AML-193 (cell line): ENCODE measurements at places on chromosomes 4 and X.

GRCh38 chr4:167616476-167616875, 382.2 kb upstream of the SPOCK3 start:
- no peak for DNase-seq

- DNase-seq = no peak
Measured at GRCh38 chr4:109708990-109709389, 5.7 kb upstream of the CASP6 start.

DNA sequence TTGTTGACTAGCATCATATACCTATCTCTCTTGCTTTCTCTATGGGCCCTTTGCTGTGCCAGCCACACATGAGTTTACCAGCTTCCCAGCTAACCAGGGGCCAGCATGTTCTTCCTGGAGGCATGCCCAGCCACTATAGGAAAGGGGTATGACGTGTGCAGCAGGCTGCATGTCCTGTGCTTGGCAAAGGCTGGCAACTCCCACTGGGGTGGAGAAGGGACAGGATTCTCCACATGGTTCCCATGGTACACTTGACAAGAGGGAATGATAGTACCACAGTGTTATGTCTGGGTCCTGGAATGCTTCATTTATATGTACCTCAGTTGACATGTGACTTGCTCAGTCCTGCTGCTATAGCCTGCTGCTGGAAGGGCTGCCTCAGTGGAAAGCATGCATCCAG, 78.8 kb downstream of the TMEM164 start:
- DNase-seq = no peak

GRCh38 chr4:6548201-6548881, 26.6 kb upstream of the MAN2B2 start:
- peak; percentile 13 for DNase-seq

- no peak for DNase-seq
Measured at GRCh38 chrX:44675362-44676024, 132.8 kb upstream of the FUNDC1 start.

GRCh38 chrX:40729598-40730584, 5.5 kb downstream of the MED14 start:
- DNase-seq = no peak

DNA sequence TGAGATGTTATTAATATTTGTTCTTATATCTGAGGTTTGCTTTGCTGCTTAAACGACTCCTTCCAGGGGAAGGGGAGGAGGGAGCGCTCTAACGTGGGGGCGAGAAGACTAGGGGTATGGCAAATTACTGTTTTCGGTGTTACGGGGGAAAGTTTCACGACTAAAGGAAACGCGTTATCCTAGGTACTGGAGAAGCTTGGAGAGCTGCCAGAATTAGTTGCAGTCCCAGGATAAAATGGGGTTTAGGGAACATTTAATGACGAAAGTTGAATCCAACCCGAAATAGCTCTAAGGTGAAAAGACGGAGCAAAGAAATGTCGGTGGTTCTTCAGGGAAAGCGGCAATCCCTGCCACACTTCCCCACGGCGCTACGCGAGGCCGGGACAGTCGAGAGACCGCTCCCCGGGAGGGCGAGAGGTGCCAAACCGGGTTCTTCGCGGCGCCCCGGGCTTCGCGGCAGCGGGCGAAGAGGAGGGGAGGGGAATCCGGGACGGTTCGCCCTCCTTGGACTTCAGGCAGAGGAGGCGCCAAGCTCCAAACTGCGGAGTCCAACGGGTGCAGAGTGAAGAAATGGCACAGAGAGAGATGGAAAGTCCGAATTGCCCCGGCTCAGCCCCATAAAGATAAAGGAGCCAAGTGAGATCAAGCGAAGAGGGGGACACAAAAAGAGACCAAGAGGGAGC, 724 bp downstream of the THOC2 start:
- no peak for DNase-seq

- DNase-seq = no peak
Measured at GRCh38 chr4:8129785-8130184, 28.8 kb downstream of the ABLIM2 start.

DNA sequence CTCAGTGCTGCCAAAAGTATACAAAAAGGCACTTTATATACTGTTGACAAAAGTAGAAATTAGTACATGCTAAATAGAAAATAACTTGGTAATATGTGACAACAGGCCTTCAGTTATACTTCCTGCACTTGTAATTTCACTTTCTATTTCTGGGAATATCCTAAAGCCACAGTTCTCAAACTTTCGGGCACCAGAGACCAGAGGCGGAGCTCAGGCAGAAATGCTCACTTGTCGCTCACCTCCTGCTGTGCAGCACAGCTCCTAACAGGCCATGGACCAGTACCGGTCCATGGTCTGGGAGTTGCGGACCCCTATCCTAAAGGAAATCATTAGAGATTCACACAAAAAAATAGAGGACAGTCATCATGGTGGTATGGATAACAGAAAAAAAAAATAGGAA, 25.7 kb downstream of the ACSL4 start:
- no peak for DNase-seq

DNA sequence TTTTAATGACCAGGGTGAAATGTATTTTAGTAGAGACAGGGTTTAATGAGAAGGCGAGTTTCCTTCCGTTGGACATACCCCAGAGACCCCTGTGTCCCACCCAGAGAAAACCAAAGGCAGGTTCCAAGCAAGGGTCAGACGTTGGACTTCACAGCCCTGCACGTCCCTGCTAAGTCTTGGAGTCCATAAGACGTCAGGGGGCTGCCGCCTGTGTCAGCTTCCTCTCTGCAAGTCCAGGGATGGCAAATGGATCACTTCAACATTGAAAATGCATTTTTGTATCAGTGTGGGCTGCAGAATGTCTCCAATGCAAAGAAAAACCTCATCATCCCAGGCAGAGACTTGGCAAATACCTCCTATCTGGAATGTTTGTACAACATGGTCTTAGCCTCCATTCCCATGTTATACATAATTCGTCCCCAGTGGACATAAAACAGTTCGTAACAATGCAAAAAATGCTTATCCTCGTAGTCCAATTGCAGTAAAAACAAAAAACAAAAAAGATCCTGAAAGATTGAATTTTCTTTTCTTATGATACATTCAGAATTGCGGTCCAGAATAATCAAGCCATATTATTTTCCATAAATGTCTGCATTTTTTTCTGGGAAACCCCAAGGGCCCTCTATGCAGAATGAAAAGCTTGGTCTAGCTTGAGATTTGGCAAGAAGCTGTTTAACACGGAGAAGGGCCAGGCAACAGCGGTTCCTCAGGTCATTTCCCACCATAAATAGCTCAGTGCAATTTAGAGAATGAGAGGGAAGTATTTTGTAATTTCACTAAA, 190.9 kb downstream of the SHOX start:
- no peak for DNase-seq

- DNase-seq = no peak
Measured at GRCh38 chr4:152114562-152114961, 353.8 kb upstream of the GATB start.

GRCh38 chr4:153555730-153556434, 89.7 kb downstream of the TMEM131L start:
- DNase-seq = no peak

- no peak for DNase-seq
Measured at GRCh38 chr4:100590325-100590724, 72.5 kb upstream of the EMCN start.

DNA sequence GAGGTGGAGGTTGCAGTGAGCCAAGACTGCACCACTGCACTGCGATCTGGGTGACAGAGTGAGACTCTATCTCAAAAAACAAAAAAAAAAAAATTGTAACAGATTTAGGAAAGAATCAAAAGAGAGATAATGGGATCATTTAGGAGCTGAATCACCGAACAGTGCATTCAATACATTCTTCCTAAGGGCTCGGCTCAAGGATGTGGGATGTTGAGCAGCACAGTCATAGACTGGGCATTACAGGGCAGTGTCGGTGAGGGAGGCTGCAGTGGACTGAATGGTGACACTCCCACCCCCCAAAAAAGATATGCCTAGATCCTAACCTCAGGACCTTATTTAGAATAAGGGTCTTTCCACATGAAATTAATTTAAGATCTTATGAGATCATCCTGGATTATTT, 70.0 kb downstream of the EVC2 start:
- DNase-seq = no peak

GRCh38 chrX:105635794-105636193, 186.5 kb upstream of the NRK start:
- DNase-seq = no peak

- peak; percentile 21 for DNase-seq
Measured at GRCh38 chrX:102155806-102156179, at the start of gene BEX5. BEX5 (minus strand) TSS chrX:102155977; CDS start chrX:102154265, 1,712 bp downstream.

DNA sequence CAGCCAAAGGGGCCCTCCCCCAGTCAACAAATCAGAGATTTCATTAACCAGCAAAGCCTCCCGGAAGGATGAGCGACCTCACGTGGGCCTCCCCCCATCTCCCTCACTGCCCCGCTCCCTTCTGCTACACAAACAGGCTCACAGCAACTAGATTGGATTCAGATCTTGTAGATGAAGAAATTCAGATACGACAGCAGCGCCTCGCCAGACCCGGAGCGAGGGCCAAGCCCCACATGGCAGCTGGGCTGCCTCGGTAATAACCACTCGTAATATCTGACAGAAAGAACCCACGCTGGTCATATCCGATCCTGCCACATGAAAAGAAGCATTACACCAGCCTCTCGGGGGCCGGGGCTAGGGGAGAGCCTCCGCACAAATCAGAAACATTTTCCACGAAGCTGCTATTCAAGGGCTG, 581.3 kb downstream of the BCOR start:
- DNase-seq = no peak

DNA sequence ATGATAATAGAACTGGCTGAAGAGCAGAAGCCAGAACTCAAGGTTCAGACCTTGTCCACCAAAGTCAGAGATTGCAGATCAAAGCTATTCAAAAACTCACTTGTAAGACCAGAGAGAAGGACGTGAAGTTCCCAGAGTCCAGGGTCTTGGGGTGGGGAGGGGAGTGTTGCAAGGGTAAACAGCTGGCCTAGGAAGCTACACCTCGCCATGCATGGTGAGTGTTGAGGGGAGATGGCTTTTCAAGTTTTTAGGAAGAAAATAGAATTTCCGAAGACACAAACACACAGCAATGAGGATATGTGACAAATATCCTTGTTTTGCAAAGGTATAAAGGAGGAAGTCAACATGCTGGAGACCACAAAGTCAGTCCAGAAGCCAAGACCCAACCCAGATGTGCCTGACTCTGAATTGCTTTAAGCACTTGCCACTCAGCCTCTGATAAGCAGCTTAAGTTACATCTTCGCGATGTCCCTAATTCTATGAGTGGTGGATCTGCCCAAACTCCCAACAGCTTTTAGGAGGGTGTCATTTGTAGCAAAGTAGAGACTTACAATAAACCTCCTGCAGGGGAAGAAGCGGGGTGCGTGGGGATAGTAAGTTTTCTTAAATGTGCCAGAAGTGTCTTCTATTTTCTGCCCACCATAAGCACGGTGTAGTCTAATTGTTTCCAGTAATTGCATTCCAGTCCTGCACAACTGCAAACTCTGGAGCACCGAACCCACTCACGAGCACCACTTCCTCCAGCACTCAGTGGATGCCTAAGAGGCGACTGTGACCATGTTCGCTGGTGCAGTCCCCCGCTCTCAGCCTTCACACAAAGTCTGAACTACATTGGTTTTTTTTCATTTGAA, 26.5 kb downstream of the HAND2 start:
- DNase-seq = no peak

GRCh38 chr4:8830611-8831200, 40.9 kb downstream of the HMX1 start:
- no peak for DNase-seq

GRCh38 chr4:167274351-167274750, 40.1 kb upstream of the SPOCK3 start:
- no peak for DNase-seq

DNA sequence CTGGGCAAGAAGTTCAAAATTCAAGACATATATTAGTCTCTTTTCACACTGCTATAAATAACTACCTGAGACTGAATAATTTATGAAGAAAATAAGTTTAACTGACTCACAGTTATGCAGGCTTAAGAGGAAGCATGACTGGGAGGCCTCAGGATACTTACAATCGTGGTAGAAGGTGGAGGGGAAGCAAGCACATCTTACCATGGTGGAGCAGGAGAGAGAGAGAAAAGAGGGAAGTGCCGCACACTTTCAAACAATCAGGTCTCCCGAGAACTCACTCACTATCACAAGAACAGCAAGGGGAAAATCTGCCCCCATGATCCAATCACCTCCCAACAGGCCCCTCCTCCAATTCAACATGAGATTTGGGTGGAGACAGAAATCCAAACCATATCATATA, 273.3 kb upstream of the RASGEF1B start:
- DNase-seq = no peak

DNA sequence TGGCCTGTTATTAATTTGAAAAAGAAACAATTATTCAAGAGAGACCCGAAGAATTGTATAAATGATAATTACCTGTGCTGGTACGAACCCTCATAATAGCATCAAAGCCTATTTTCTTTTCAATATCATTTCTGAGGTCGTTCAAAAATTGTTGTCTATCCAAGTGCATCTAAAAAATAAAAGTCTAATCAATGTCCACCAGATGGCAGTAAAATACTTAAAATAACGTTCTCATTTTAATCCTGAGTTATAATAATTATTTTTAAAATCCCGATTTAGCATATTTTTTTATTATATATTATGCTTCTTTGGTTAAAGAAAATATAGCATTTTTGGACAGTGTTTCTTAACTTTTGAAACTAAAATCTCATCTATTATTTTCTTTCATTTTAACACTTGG, 55.7 kb downstream of the METTL14 start:
- DNase-seq = peak; percentile 29

- DNase-seq = no peak
Measured at GRCh38 chr4:8085491-8086117, 73.0 kb downstream of the ABLIM2 start.

- no peak for DNase-seq
Measured at GRCh38 chr4:166700592-166700991, 533.7 kb downstream of the SPOCK3 start.

DNA sequence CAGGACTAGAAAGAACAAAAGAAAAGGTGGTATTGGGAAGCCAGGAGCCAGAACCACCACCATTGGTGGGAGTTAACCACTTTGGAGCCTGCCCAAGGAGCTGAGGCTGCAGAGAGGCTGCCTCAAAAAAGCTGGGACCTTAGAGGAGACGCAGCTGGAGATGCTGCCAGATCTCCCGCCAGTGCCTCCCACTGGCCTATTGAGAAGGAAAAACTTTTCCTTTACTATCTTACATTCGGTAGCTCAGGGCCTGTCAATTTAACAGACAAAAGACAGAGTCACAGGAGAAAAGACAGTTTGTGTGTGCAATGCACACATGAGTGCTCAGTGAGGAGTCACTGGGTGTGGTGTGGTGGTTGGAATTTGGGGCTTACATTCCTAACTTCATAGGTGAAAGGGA, 52.4 kb upstream of the HPSE start:
- no peak for DNase-seq

GRCh38 chrX:19190902-19191301, 68.6 kb upstream of the ADGRG2 start:
- no peak for DNase-seq
